HS-27A (cell line): ENCODE measurements at places on chromosomes 5 and 9.

GRCh38 chr5:31531543-31531887, 378 bp downstream of the DROSHA start:
- no peak for DNase-seq

DNA sequence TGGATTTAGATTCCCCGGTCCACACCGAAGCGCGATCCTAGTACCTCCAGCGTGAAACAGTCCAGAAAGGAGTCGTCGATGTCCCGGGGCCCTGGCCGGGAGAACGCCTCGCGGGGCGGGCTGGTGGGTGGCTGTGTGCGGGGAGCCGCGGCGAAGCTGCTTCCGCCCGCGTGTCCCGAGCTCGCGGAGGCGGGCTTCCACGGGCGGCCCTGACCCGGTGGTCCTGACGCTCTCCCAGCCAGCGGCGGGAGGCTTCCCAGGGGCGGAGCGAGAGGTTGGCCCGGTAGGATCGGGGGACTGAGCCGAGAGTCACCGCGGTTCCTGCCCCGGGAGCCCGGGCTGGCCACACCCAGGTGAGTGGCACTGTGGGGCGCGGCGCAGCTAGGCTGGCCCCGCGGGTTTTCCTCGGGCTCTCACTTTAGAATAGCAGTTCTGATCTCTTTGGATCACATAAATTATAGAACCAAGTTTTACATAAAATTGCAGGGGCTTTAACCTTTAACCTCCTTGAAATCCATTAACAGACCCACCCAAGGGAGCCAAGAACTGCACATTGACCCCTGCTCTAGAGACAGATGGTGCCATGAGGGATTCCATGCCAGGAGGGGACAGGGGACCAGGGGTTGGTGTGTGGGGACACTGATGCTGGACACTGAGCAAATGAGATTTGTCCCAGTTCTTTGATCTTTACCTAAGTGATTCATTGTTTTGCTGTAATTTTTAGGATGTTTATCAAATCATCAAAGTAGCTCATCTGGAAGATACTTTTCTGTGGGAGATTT, 29.2 kb upstream of the IL31RA start:
- no peak for DNase-seq

DNA sequence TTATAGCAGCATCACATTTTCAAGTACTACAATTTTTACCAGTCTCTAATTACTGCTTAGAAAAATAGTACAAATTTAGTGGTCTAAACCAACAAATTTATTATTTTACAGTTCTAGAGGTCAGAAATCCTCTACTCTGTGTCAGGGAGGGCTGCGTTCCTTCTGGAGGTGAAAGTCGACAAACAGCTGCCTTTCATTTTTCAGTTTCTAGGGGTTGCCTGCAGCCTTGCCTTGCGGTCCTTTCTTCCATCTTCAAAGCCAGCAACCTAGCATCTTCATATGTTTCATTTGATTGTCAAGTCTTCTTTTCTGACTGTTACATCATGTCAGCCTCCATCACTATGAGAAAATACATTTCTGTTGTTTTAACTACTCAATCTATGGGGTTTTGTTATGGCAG, 1022.1 kb downstream of the CDH18 start:
- DNase-seq: no peak

DNA sequence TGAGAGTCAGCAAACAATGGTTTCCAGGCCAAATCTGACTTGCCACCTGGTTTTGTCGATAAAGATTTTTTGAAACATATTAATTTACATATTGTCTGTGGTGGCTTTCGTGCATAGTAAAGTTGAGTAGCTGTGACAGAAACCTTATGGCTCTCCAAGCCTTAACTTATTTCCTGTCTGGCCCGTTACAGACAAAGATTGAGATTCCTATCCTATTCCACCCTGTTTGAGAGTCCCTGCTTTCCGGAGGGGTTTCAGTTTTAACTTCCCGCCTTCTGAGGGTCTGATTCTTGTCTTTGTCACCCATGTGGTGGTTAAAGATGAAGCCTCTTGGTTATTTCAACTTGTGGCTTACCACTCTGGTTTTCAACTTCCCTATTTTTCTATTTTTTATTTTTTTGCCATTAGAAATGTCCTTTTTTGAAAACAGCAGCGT, 11.4 kb downstream of the OTULIN start:
- no peak for DNase-seq

DNA sequence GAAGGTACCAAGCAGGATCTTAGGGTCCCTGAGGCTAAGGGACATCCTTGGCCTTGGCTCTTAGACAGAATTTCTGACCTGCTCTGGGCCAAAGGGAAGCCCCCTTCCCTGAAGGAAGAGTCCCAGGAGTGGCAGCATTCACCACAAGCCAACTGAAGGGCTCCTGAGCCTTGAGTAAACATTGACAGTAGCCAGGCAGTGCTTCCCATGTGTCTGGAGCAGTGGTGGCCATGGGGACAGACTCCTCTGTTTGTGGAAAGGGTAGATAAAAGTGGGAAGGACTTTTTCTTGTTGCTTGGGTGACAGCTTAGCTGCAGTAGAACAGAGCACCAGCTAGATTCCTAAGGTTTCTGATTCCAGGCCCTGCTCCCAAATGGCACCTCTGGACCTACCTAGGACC, 61.4 kb upstream of the VLDLR start:
- no peak for DNase-seq

- DNase-seq: no peak
Observed at GRCh38 chr9:112711050-112711689, 6.7 kb downstream of the INIP start.

DNA sequence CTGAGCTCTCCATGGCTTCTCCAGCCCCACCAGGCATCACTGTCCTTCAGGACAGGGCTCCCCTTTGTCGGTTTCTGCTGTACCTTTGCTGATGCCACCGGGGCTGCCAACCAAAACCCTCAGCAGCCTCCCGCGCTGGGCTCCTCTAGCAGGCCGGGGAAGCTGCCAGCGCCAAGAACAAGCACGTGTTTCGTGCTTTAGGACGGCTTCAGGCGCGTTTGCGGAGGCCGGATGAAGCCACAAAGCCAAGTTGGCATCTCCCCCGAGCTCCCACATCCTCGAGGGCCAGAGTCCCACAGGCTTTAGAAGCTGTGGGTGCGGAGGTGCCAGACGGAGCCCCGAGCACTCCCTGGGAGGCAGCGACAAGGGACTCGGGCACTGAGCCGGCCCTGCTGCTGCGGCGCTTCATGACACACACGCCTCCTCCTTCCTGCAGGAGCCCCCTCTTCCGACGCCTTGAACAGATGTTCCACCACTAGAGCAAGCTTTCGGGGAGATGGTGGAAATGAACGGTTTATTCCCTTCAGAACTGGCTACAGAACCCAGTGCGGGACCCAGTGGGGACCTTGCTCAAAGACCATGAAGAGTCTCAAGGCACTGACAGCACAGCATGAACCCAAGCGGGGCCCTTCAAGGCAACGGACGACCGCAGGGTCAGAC, 36.7 kb downstream of the SARDH start:
- DNase-seq: no peak

GRCh38 chr5:27473307-27474046, 435.1 kb upstream of the CDH9 start:
- no peak for DNase-seq

GRCh38 chr5:74639807-74640449, 600 bp downstream of the ENC1 start:
- DNase-seq: no peak

- DNase-seq: no peak
Observed at GRCh38 chr5:131266370-131267060, 2.7 kb downstream of the CDC42SE2 start.

DNA sequence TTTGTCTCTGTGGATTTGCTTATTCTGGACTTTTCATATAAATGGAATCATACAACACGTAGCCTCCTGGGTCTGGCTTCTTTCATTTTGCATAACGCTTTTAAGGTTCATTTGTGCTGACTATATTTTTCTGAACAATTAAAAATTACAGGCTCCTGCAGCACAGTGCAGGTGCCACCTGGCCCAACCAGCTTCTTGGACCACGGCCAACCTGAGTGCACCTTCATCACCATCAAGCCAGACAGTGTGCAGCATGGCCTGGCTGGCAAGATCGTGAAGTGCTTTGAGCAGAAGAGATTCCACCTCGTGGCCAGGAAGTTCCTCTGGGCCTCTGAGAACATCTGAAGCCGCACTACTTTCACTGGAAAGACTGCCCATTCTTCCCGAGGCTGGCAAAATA, 53.5 kb upstream of the COL15A1 start:
- DNase-seq: no peak

GRCh38 chr5:57383093-57383861, 99.3 kb downstream of the ACTBL2 start:
- DNase-seq: peak; percentile 70

DNA sequence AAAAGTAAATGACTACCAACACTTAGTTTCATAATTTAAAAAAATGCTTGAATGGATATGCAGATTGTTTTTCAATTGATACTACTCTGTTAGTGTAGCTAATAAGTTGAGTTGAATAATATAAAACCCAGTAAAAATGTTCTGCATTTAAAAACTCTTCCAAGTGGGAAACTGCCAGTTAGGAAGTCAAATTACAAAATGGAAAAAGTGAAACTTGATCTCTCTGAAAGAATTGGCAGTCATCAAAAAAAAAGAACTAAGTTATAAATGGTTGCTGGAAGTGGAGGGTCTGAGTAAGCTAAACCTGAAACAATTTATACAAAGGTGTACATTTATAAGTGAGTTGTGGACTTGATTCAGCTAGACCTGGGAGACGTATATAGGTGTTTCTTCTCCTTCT, 52.4 kb downstream of the VCAN start:
- DNase-seq: no peak

DNA sequence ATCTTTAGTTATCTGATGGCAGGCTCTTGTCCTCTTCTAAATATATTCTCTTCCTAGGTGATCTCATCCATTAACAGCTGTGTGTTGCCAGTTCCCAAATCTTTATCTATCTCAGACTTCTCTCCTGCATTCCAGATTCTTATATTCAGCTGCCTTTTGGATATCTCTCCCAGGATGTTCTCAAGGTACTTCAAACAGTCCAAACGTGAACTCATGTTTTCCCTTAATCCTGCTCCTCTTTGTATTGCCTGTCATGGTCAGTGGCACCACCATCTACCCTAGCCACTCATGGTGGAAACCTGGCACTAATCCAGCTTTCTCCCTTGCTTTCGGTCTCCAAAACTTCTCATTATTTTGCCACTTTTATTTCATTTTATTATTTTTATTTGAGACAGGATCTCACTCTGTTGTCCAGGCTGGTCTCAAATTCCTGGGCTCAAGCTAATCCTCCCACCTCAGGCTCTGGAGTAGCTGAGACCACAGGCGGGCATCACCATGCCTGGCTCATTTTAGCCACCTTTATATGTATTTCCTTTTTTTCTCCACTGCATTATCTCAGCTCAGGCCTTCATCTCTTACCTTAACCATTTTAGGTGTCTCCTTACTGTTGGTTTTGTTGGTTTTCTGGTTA, 3.8 kb downstream of the ZFYVE16 start:
- no peak for DNase-seq

DNA sequence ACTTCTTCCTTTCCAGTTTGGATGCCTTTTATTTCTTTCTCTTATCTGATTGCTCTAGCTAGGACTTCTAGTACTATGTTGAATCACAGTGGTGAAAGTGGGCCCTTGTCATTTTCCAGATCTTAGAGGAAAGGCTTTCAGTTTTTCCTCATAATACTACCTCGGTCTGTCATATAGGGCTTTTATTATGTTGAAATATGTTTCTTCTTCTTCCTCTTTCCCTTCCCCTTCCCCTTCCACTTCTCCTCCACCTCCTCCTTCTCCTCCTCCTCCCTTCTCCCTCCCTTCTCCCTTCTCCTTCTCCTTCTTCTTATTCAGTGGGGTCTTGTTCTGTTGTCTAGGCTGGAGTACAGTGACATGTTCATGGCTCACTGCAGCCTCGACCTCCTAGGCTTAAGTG, 9.2 kb upstream of the TERT start:
- DNase-seq: no peak

DNA sequence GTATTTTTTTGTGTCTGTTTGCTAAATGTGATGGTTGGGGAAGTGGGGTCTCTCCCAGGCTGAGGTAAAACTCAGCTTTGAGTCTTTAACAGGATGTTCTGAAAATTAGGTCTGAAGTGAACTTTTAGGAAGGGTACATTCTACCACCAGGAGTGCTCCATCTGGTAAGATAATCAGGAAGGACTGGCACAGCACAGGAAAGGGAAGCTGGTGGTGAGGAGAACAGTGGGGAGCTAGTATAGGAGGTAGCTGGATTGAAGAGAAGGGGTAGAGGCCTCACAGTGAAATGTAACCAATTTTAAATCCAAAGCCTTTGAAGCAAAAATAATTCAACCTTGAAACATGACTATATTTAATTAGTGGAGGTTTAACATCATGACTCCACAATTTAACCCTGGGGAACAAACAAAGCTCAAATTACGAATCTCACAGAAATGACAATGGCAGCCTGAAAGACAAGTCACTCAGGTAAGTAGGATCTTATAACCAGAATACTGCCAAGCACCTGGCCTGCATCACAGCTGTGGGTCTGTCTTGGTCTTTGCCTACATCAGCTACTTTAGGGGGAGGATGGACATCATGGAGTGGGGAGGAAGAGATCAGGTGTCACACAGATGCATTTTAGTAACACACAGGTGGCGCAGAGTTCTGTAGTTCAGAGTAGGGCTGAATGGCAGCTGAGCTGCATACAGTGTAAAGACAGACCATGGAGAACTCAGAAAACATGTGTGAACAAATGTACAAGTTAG, 445.3 kb downstream of the DMRT2 start:
- no peak for DNase-seq

DNA sequence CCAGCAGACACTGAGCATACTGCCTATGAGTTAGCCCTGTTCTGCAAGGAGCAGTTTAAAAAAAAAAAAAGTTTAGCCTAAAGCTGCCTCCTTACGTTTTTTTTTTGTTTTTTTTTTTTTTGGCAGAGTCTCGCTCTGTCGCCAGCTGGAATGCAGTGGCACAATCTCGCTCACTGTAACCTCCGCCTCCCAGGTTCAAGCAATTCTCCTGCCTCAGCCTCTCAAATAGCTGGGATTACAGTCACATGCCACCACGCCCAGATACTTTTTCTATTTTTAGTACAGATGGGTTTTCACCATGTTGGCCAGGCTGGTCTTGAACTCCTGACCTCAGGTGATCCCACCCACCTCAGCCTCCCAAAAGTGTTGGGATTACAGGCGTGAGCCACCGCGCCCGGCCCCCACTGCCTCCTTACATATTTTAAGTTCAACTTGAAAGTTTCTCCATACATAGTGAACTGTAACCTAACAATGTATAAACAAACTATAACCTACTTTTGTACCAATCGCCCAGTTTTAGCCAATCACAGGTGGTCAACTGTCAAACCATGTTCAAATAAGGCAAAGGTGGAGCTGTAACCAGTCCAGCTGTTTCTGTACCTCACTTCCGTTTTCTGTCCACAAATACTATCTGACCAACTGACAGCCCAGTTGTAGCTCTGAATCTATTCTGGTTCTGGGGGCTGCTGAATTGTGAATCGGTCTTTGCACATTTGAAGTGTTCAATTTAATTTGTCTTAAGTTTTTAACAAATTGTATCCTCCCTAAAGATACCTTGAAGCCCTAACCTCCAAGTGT, 17.1 kb downstream of the GKAP1 start:
- DNase-seq: no peak

DNA sequence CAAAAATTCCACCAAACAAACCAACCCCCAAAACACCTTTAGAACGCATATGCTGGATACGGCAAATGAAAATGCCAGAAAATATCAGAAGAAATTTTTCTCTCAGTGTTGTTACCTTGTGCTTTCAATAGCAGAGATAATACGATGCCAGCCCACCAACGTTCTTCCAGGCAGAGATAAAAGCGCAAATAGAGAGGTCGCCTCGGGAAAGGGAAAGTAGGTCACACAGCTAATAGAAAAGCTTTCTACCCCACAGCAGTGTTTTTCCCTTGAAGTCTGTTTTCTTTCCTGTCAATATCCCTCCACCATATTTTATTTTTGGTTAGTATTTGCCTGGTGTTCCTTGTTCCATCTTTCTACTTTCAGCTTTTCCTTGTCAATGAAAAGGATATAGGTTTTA, 101.3 kb downstream of the CFAP90 start:
- DNase-seq: no peak
